ENCODE measurements at places on chromosomes 12 and 14.

GRCh38 chr12:92365333-92365732 is 219.7 kb upstream of the BTG1 start:
- peak; percentile 40 for DNase-seq

DNA sequence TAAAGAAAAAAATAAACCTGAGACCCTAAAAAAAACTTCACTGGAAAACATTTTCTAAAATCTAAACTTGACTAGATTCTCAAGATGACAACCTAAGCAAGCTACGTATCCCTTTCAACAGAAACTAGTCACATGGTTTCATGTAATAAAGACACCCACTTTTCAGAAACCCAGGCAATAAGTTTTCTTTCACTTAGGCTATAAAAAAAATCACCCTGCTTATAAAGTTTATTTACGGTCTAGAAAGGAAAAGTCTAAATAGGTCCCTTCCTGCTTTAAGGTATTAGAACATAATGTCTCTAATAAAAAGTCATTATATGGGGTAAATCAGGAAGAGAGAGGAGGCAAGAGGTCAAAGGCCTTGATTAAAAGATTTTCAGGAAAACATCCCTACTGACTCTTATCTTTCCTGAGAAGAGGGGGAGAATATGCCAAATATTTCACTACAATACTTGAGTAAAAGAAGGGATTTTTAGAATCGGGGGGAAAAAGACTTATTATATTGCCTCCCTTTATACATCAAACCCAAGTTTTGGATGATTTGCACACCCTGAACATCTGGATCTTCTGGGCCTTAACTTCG is 9.5 kb downstream of the CLIP1 start:
- DNase-seq, result peak; percentile 30

DNA sequence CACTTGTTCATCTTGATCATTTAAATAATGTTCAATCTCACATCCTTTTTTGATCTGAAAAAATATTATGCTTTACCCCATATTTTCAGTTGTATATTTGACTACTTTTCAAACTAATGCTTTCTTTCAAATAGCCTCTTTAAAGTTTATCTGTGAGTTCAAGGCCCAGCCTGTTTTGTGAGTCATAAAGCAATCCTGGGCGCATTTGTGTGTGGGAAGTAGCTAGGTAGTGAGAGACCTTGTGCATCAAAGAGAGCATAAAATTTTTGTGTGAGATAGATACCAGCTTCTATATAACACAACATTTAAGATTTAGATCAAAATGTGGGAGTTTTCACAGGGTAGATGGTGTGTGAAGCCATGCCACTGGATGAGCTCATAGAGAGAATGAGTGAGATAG is 405.6 kb downstream of the NAV3 start:
- no peak for DNase-seq

GRCh38 chr14:56580221-56580711 is 668 bp downstream of the TMEM260 start:
- DNase-seq, result no peak

- no peak for DNase-seq
Measured at GRCh38 chr12:96824074-96824837, 82.8 kb upstream of the NEDD1 start.
